ENCODE measurements at places on chromosomes 3 and 15.

DNA sequence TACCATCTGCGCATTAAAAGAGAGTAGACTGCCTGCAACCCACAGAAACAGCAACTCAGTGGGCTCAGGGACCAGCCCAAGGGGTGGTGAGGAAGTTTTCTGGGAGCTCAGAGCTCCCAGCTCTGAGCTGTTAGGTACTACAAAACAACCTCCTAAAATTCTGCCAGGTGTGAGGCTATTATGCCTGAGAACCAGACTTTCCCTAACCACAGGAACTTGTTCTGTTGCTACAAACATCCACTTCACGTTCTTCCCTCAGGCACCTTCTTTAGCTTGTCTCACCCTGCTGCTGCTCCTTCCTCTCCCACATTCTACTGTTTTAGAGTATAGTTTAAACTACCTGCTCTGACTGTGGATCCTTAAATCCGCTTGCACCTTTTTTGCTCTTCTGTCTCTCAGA is 399.4 kb downstream of the ROBO1 start:
- DNase-seq, result no peak

GRCh38 chr15:65460741-65461347 is 38.1 kb upstream of the IGDCC4 start:
- no peak for DNase-seq

- DNase-seq, result no peak
Observed at GRCh38 chr15:65092911-65093792, 16.6 kb downstream of the KBTBD13 start.

DNA sequence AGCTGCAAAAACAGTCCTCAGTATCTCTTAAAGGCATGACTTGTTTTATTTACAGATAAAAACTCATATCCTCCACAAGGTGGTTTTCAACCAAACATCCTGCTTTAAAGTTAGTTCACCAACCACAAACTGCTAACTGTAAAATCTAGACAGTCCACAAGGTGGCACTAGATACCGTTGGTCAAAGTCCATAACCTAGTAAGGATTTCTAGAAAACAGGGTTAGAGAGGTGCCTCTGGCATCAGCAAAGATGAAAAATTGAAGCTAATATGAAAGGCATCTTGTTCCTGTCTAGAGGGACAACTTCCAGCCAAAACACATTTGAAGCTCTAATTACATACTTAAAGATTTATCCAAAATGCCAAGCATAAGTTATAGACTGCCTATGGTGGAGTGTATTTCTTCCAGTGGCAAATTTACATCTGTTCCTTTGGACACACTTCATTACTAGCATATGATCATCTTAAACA is 56.0 kb downstream of the ZMAT3 start:
- DNase-seq, result no peak

All from occipital lobe (tissue), 3 donors.